Activated CD8-positive, alpha-beta memory T cell treated with anti-CD3 and anti-CD28 coated beads for 48 hours (primary cell): ENCODE measurements at places on chromosomes 6 and 20.

DNA sequence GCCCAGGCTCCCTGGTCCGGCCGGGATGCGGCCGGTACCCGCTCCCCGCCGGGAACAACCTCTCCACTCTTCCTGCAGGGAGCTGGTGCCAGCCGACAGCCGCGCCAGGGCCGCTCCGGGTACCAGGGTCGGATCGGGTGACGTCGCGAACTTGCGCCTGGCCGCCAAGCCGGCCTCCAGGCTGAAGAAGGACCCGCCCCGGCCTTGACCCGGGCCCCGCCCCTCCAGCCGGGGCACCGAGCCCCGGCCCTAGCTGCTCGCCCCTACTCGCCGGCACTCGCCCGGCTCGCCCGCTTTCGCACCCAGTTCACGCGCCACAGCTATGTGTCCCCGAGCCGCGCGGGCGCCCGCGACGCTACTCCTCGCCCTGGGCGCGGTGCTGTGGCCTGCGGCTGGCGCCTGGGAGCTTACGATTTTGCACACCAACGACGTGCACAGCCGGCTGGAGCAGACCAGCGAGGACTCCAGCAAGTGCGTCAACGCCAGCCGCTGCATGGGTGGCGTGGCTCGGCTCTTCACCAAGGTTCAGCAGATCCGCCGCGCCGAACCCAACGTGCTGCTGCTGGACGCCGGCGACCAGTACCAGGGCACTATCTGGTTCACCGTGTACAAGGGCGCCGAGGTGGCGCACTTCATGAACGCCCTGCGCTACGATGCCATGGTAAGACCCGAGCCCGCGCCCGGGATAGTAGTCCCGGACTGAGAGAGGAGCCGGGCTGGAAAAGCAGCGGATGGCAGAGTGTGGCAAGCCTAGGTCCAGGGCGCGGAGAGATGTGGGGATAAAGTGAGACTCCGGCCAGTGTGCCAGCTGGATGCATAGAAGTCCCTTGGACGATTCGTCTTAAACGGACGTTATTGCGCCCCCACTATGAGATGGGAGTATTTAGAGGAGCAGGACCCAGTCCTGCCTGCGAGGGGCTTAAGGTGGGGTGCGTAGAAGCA lies at the start of gene NT5E:
TSS of gene NT5E (plus strand) at position 266 of the 942 bp plus-strand sequence. CDS start at position 323, 57 bp downstream.
- DNase-seq: no peak

GRCh38 chr6:69370763-69371162 lies 426.0 kb downstream of the LMBRD1 start:
- no peak for DNase-seq

DNA sequence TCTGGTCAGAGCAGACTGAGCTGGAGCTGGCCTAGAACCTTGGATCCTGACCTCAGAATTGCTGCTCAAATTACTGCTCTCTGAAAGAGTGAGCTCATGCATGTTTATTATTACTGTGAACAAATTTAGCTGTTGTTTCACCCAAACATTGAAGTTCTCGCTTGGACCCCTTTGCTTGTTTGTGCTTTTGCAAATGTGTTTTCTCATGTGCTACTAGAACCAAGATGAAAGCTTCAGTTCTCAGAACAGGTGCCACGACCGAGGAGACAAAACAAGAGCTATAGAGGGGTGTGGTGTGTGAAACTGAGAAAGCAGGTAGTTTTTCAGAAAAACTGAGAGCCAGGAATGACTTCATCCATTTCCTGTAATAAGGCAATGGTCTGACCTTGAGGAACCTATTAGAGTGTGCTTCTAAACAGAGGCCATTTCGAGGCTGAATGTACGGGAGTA lies 50.0 kb upstream of the ESR1 start:
- DNase-seq: no peak

GRCh38 chr6:14917109-14917910 lies 328.6 kb upstream of the JARID2 start:
- DNase-seq: no peak

GRCh38 chr20:22371843-22372242 lies 212.5 kb downstream of the FOXA2 start:
- DNase-seq: no peak

- DNase-seq: no peak
Observed at GRCh38 chr20:53034899-53035298, 62.7 kb downstream of the TSHZ2 start.

DNA sequence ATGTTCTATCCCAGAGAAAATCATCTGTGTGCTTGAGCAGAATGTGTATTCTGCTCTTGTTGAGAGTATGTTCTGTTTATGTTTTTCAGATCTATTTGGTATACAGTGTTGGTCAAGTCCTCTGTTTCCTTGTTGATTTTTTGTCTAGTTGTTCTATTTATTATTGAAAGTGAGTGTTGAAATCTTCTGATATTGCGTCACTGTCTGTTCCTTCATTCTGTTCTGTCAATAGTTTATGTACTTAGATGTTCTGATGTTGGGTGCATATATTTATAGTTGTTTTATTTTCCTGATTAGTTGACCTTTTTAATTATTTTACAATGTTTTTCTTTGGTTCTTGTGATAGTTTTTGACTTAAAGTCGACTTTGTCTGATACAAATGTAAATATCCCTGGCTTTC lies 458.7 kb upstream of the HSF2 start:
- no peak for DNase-seq

DNA sequence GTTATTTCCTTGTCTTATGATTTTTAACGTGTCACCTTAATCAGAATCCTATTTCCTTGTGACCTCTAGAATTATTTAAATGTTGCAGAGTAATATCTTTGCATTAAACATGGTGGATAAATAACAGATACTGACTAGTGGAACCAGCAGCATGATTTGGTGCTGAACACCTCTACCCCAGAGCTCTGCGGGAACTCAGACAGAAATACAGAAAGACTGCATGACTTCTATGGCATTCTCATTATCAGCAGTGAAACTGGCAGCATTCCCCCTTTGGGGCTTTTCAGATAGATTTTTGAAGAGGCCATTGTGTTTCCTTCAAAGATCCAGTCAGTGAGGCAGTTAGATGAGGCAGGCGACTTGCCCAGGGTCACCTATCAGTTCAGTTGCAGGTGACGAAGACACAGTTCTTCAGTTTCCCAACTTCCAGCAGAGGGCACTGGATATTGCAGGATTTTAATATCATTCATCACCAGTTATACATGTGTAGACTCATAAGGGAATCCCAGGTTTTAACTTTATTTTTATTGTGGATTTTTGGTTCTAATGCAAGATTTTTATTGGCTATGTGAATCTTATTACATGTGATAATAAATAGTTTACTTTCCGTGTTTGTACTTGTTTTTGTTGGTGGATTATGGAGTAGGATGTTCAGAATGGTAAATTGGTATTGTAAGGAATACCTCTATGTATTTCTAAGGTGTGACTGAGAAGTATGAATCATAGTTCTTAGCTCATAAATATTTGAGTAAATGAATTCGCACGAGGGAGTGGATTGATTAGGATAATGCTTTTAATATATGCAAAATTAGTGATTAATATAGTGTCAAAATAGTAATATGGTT lies 81.3 kb downstream of the AFDN start:
- no peak for DNase-seq

- DNase-seq: no peak
Observed at GRCh38 chr20:58702161-58702510, 9.5 kb downstream of the NPEPL1 start.

- no peak for DNase-seq
Observed at GRCh38 chr20:5356941-5357340, 40.2 kb upstream of the PROKR2 start.

DNA sequence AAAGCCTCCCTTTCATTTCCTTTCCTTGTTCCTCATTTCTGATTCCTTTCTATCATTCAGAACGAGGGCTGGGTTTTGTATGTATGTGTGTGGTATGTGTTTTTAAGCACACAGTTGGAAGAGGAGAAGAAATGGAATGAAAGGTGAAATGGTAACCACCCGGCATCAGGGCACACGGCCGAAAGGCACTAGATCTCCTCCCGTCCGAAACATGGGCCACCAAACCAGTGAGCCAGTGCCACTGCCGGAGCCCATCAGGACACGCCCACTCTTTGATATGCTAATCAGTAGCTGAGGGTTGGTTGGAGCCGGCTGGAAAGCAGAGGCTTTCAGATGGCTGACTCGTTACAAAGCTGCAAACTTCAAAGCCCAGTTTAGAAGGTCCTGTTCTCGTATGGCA lies 228.6 kb upstream of the JARID2 start:
- DNase-seq: no peak

DNA sequence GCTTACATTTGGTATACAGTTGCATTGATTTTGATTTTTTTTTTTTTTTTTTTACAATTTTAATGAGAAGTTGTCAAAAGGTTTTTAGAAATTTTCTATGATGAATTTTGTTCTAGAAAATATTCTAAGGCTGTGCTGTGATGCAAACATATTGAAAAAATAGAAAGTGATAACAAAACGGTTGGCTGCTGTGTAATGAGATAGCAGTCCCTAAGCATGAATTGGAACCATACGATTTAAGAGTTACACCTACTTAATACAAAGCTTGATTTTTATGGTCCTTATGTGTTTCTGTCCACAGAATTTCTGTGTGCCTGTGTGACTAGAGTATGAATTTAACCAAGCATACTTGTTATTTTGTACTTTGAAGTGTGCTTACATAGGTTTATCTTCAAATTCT lies 12.1 kb downstream of the HIVEP1 start:
- DNase-seq: no peak

DNA sequence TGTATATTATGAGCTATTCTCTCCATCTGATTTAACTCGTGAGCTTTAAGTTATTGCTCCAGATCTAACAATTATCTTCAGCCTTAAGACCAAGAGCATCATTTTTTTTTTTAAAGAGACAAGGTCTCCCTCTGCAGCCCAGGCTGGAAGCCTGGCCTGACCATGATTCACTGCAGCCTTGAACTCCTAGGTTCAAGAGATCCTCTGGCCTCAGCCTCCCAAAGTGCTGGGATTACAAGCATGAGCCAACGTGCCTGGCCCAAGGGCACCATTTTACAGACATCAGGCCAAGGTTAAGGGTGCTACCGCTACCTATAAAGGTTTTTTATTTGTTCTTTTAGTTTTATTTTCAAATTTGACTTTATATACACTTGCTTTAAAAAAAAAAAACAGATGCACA lies 2.3 kb downstream of the SUPT3H start:
- DNase-seq: no peak

DNA sequence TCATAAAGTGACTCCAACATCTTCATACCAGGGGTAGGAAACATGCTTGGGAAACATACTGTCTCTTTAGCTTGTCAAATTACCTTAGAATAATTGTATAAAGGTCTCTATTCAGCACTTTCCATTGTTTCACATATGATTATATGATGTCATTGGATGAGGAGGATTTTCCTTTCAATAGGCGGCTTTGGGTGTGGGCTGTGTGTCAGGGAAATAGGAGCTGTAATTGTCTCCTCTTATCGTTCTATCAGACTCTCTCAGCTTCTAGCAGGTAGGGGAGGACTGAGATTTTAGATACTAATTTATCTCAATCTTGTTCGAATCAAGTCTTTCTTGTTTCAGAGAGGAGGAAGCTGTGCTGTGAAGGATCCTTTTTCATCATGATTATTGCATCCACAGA lies 179.4 kb upstream of the OLIG3 start:
- no peak for DNase-seq
